Left renal pelvis (tissue), 4 donors: ENCODE measurements at places on chromosomes 4 and X.

GRCh38 chr4:75555294-75556164 is at the start of gene ODAPH:
Gene ODAPH (plus strand): TSS chr4:75556066. CDS start chr4:75556083, 17 bp downstream.
- no peak for DNase-seq

DNA sequence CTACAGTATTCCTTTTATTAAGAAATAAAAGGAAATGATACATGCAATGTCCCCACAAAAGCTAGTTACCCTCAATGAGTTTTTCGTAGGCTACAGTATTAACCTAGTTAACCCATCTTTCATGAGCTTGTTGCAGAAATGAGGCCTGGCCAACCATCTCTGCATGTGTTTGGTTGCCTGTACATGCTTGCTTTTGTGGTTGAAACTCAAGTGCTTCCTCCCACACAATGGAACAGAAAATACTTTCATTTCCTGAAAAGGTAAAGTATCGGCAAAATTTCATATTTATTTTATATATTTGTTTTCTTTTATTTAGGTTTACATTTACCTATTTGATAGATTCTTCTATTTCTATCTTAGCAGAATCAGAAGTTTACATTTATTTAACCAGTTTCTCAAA is 214.6 kb upstream of the FAM241A start:
- no peak for DNase-seq

- no peak for DNase-seq
Measured at GRCh38 chrX:54529151-54529550, 868 bp upstream of the GNL3L start.

DNA sequence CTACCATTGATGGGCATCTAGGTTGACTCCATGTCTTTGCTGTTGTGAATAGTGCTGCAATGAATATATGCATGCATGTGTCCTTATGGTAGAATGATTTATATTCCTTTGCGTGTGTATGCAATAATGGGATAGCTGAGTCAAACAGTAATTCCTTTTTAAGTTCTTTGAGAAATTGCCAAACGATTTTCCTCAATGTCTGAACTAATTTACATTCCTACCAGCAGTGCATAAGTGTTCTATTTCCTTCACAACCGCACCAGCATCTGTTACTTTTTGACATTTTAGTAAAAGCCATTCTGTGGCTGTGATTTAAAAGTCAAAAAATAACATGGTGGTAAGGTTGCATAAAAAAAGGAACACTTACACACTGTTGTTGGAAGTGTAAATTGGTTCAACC is 103.1 kb upstream of the FAM47B start:
- DNase-seq, result no peak

DNA sequence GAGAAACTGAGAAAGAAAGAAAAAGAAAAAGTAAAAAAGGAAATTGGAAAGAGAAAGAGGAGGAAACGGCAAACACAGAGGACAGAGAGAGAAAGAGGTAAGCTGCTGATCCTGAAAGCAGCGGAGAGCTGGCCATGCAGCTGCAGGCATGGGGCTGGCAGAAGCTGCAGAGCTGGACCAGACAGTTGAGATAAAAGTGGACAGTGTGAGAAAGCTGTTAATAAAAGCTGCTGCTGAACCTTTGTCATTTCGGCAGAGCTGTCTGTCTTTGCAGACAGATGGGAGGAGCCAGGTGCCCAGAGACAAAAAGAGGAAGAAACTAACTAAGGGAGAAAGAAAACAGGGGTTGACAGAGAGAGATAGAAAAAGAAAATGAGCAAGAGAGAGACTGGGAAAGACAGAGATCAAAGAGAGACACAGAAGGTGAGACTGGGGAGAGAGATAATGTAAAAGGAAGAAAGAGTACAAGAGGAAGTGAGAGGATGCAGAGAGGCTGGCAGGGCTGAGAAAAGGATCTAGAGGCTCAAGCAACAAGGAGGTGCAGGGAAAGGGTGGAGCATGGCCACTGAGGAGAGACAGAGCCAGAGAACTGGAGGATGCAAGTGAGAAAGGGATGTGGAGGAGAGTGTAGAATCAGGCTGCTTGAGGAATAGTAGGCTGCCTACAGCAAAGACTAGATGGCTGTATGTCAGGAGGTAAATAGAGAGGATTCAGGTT is 376.8 kb upstream of the FGF16 start:
- DNase-seq, result no peak

- no peak for DNase-seq
Measured at GRCh38 chr4:40193578-40193977, 3.3 kb upstream of the RHOH start.

GRCh38 chr4:66974665-66975064 is 570.6 kb downstream of the CENPC start:
- DNase-seq, result no peak

- no peak for DNase-seq
Measured at GRCh38 chr4:39814403-39815185, 116.7 kb downstream of the UBE2K start.

DNA sequence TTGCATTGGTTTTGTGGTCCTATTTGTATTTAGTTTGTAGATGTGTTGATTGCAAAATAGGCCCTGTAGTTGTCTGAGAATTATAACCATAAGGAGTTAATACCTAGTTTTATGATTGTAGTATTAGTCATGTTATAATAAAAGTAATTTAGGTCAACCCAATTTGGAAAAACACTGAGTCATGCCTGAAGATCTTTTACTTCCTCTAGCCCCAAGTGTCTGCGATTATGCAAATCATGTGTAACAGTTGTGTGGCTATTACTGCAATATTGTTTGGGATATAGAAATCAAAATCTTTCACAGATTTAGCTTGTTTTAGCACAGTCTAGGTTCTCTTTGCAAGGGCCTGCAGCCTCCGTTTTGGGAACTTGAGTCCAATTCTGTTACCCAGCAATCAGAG is 12.6 kb downstream of the SRD5A3 start:
- no peak for DNase-seq

GRCh38 chr4:59200992-59201391 is 1999.1 kb upstream of the ADGRL3 start:
- no peak for DNase-seq

DNA sequence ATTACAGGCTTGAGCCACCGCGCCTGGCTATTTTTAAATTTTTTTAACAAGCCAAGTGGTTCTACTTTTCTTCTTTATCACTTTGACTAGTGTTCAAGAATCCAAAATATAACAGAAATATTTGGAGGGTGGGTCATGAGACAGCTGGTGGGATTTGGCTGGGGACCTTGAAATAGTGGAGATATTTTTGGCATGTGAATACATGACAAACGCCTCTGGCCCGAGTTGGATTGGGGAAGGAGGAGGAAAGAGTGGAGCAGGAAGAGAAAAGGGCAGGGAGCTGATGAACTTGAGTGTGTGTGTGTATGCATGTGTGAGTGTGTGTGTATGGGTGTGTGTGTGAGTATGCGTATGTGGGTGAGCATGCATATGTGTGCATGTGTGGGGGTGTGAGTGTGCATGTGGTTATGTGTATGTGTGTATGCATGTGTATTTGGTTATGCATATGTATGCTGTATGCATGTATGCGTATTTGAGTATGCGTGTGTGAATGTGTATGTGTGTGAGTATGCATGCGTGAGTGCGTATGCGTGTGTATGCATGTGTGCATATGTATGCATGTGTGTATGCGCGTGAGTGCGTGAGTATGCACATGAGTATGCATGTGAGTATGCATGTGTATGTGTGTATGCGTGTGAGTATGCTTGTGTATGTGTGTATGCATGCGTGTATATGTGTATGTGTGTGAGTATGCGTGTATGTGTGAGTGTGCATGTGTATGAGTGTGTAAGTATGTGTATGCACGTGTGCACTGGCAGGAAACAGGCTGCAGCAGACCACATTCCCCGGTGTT is 49.6 kb downstream of the JADE1 start:
- DNase-seq, result no peak

DNA sequence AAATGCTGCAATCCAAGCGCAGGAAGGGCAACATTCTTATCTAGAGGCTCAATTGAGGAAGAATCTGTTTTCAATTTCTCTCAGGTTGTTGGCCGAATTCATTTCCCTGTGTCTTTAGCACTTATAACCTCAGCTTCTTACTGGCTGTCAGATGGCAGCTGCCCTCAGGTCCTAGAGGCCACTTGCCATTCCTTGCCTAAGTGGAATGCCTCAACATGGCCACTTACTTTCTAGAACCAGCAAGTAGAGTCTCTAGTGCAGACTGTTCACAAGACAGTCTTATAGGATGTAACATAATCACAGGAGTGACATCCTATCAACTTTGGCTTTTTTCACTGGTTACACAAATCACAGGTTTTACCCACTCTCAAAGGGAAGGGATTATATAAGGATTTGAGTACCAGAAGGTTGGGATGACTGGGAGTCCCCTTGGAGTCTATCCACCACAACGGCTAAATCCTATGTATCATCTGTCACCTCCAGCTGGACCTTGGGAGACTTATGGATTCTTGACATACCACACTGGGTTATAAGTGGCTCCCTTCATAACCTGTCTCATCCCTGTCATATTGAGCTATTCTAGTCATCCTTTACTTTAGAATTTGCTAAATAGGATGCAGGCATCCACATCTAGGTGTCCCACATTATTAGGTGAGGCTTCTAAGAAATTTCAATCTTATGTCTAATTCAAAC is 297.9 kb upstream of the CTSO start:
- DNase-seq, result no peak

DNA sequence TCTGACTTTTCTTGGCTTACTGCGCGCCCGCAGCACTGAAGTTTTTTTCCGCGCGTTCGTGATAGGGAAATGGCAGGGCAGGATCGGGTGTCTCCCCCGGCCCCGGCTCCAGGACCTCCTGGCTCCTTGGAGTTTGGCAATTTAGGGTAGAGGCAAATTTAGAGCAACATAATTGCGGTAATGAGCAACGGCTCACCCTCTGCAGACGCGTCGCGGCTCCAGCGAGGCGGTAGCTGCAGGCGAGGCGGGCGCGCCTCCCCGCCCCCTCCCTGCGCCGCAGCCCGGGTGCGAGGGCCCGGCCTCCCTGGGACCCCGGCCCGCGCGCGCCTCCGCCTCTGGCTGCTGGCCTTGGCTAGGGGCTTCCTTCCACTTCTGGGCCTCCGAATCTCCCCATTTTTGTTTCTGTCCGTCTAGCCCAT is 6.2 kb downstream of the MSX1 start:
- DNase-seq, result no peak

- DNase-seq, result no peak
Measured at GRCh38 chr4:86181585-86181984, 178.3 kb downstream of the MAPK10 start.

GRCh38 chrX:30283456-30284200 is 25.6 kb downstream of the NR0B1 start:
- no peak for DNase-seq

DNA sequence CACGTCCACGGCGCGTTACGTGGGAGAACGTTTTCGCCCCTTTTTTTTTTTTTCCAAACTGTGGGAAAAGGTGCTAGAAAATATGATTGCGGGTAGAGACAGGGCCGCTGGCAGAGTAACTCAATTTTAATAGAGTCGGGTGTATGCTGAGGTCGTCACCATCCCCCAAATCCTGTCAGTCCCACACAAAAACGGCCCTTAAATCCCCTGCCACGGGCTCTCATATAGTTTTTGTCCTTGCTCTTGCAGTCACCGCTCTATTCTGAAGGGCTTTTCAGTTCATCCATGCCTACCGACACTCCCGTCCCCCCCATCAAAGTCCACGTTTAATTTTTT is 796 bp upstream of the MED14 start:
- DNase-seq, result no peak

DNA sequence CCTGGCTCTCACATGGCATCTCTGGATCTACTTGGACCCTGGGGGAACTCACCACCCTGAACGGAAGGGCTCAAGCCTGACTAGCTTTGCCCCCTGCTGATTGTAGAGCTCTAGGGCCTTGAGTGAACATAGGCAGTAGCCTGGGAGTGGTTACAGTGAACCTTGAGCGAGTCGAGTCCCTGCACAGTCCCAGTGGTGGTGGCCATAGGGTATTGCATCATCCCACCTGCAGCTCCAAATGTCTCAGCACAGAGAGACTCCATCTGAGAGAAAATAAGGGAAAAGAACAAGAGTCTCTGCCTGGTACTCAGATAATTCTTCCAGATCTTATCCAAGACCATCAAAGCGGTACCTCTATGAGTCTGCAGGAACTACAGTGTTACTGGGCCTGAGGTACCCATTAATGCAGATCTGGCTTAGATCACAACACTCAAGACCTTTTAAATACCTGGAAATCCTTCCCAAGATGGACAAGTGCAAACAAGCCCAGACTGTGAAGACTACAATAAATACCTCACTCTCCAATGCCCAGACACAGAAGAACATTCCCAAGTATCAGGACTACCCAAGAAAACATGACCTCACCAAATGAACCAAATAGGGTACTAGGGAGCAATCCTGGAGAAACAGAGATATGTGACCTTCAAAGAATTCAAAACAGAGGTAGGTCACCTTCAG is 167.5 kb upstream of the TET2 start:
- DNase-seq, result no peak

- DNase-seq, result no peak
Measured at GRCh38 chr4:37970702-37971101, 10.5 kb downstream of the PTTG2 start.

DNA sequence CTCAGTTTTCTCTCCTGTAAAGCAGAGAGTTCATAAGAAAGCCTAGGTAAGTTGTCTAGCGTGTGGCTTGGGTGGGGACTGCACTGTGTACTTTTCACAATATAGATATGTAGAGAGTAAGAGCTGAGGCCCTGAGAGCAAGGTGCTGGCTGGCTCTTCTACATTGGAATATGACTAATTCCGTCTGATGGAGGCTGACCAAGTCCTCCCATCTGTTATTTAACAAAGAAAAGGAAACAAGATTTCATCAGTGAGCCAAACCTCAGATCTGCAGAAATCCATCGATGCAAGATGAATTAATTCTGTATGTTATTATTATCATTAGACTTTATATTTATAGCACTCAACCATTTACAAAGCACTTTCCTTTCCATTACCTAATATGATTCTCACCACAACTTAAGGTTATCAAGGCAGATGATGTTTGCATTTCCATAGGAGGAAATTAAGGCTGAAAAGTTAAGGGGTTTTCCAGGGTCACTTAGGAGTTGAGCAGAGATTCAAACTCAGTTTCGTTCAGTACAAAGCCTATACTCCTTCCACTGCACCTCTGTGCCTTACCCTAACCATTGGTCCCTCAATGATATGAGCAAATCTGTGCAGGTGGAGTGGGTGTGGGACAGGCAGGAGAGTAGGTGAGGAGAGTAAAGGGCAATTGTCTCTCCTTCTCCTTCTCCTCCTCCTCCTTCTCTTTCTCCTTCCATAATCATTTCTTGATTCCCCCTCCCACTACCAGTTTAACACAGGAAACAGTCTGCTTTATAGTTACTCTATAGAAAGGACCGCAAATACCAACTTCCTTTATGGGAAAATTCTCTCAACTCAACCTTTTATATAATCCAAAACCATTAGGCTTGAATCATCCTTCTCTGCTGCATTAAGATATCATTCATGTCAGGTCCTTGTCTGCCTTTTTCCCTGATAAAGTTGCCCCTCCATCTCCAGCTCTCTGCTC is 27.6 kb upstream of the SRD5A3 start:
- no peak for DNase-seq
